Right hindlimb (tissue), 1 donor: ENCODE measurements at places on chromosomes 4 and X.

DNA sequence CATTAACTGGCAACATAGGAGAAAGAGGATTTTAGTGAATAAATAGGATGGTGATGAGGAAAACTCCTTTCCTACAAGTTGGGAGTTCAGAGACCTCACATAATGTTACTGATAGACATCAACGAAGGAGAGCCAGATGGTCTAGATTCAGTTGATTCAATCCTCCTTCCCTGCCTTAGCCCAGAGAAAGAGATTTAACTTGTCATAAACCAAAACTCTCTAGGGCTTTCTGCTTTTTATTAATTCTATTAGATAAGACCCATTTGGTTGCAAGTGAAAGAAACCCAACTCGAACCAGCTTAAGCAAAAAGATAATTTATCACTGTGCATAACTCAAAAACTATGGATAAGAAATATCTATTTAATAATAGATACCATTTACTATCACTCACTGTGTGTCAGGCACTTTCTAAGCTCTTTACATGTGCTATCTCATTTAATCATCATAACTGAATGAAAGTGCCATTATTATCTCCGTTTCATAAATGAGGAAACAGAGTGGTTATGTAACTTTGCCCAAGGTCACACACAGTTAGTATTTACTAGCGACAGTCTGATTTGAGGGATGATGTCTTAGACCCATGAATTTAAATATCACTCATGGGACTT is 4.3 kb upstream of the UNC5C start:
- DNase-seq: no peak

- DNase-seq: no peak
These were observed 215.7 kb downstream of the STK32B start for GRCh38 chr4:5266991-5267390.

DNA sequence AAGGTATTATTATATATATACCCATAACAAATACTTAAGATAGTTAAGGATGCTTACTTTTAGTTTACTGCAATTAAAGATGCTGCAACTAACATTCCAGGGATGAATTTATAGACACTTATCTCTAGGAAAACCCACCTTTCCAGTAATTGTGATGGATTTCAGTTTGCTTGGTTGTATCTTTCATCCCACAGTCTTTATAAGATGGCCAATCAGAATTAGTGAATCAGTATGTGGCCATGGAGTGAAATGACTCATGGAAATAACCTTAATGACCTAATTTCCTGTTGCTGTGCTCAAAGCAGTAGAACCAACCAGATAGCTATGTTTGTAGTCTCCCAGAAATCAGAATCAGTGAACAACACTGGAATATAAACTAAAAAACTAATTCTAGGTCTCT is 26.4 kb downstream of the MOSPD2 start:
- no peak for DNase-seq

- no peak for DNase-seq
These were observed 22.2 kb upstream of the GCNA start for GRCh38 chrX:71556036-71556435.

DNA sequence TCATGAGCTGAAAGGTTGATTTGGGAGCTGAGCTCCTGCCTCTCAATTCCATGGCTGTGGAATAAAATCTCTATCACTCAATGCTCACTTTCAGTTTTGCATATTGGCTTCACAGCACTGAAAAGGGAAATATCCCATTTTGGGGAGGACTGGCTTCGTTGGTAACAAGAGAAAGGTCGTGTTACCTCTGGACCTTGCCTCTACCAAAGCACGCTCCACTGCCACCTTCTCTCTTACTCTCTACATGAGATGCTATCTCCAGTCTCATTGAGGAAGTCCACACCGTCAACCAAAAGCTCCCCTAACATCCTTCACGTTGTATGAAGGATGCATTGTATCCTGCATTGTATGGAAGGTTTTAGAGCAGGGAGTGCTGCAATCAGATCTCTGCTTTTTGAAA is 195.0 kb upstream of the LDB2 start:
- no peak for DNase-seq

GRCh38 chr4:113278324-113278934 is 229.0 kb downstream of the ANK2 start:
- peak; percentile 82 for DNase-seq

- no peak for DNase-seq
These were observed 63.7 kb downstream of the TMEM164 start for GRCh38 chrX:110066488-110067225.

DNA sequence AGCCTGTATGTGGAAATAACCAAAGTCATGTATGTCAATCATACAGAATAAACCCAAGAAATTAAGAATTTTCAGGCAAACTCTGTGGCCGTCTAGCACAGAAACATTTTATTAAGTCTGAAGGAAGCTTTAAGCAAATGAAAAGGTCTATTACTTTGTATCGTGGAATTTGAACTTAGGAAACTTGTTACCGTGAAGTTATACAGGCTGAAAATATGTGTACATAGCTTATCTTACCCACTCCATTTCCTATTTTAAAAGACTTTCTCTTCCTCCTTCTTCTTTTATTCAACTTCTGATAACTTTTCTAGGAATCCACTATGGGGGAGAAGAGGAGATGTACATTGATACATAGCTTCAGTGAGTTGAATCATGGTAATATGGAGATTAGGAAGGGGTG is 108.3 kb downstream of the AGTR2 start:
- DNase-seq: no peak

DNA sequence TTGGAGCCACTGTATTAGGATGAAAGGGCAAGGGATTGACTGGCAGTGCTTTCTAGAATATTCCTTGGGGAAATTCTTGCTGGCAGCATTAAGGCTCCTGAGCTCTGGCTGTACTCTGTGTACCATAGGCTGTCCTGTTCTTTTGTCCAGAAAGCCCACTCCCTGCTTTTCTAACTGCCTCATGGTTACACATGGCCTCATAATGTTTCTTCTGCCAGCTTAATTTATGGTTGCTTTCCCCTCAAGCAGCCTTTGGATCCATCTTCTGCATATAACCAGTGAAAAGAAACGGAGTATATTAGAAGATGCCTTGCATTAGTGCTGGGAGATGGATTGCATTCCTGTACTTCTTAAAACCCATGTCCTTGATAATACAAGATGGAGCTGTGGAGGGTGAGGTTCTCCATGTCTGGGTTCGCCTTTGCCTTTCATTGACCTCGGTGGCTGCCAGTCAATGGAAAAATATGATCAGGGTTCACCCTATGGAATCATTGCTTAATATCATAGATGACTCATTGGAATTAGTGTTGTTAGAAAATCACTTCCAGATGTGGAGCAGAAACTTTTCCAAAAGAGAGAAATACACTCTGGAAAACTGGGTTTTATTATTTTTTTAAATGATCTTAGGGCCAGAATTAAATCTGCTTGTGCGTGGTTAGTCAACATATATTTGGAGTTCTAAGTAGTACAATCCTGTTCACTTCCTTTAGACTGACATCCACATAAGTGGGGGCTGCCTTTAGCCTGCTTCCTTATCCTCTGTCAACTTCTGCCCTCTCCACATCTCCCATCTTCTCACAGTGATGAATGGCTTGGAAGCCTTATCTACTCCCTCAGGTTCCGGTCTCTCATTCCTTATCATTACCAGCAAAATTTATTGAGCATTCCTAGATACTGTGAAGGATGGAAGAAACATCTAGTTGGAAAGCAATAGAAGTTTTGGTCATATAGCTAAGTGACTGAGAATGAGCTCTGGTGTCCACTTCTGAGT is 24.9 kb downstream of the DOCK11 start:
- DNase-seq: peak; percentile 54

- no peak for DNase-seq
These were observed 37.2 kb downstream of the EIF4E start for GRCh38 chr4:98891478-98892337.

DNA sequence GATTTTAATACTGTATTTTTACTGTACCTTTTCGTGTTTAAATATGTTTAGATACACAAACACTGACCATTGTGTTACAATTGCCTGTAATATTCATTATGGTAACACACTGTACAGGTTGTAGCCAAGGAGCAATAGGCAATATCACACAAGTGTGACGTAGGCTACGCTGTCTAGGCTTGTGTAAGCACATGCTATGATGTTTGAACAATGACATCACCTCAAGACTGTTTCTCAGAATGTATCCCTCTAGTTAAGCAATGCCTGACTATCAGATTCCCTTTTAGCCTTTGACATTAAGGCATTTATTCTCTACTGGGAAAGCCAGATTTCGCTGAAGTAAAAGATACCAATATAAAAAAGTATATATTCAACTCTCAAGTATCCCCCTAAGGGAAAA is 66.2 kb downstream of the VCX3A start:
- no peak for DNase-seq

- DNase-seq: no peak
These were observed 274.5 kb downstream of the ADGRA3 start for GRCh38 chr4:22241415-22241814.

DNA sequence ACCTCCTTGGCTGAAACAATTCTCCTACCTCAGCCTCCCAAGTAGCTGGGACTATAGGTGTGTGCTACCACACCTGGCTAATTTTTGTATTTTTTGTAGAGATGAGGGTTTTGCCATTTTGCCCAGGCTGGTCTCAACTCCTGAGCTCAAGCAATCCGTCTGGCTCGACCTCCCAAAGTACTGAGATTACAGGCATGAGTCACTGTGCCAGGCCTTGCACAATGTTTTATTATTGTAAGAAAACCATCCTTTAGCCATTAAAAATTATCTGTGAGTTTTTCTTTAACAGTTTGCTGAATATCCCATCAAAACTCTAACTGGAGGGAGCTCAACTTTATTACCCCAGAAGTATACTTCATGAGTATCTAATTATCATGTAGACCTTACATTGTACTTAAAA is 900.3 kb downstream of the PCDH7 start:
- DNase-seq: no peak

- DNase-seq: no peak
These were observed 185.6 kb downstream of the RAP1GDS1 start for GRCh38 chr4:98446499-98447375.

DNA sequence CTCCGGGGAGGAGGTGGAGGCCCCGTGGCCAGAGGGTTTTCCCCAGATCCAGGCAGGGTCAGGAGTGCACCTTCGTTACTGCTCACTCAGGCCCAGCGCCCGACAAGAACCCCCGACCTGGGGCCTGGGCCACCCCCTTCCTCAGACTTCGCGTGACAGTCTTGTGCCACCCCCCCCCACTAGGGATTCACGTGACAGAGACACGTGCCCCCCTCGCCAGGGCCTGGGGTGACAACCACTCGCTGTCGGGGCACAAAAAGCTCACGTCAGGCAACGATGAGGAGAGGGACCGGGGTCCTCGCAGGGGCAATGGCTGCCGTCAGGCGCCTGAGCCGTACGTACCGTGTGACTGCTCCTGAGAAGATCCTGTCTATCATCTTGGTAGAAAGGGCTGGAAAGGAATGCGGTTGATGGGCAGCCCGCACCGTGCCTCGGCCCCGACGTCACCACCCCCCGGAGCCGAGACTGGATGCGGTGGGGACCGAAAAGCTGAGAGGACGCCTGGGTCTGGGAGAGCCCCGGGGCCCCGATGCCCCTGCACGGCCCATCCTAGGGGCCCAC is 23.0 kb upstream of the GTPBP6 start:
- DNase-seq: no peak

DNA sequence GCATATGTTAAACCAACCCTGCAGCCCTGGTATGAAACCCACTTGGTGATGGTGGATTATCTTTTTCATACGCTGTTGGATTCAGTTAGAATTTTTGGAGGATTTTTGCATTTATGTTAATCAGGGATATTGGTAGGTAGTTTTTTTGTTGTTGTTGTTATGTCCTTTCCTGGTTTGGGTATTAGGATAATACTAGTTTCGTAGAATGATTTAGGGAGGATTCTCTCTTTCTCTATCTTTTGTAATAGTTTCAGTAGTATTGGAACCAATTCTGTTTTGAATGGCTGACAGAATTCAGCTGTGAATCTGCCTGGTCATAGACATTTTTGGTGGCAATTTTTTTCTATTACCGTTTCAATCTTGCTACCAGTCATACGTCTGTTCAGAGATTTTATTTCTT is 305.4 kb downstream of the IDS start:
- no peak for DNase-seq

- DNase-seq: no peak
These were observed 49.5 kb downstream of the DCLK2 start for GRCh38 chr4:150127757-150128156.
